DMS79 (cell line): ENCODE measurements at places on chromosomes 11 and 22.

- no peak for DNase-seq
Observed at GRCh38 chr11:84097186-84097585, 811.0 kb upstream of the CCDC90B start.

GRCh38 chr22:17705546-17705945, 67.0 kb downstream of the BCL2L13 start:
- DNase-seq: no peak

DNA sequence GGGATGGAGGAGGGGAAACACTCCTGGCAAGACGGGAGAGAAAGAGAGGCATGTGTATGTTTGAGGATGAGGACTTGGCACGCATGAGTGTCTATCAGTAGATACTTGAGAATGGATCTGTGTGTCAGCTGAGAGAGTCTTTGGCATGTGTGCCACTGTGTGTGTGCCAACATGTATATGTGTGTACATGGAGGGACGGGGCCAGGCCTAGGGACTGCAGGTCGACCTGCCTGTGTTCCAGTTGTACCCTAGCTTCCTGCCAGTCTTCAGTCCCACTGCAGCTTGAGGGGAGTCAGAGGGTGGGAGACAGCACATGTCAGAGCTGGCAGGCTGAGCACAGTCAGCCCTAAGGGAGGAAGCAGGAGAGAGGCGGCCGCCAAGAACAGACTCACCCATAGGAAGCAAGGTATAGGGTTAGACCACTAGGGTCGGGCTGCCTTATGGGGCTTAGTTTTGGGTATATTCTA, 5.6 kb downstream of the CLCF1 start:
- no peak for DNase-seq

DNA sequence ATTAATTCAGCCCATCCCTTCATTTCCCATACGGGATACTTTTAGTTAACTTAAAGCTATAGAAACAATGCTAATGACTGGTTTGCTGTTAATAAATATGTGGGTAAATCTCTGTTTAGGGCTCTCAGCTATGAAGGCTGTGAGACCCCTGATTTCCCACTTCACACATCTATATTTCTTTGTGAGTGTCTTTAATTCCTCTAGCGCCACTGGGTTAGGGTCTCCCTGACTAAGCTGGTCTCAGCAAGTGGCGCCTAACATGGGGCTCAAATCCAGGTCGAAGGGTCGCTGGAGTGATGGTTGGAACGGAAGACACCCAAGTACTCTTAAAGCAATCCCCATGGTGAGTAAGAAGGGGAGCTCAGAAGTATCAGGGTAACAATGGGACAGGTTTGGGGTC, 14.4 kb upstream of the OOSP1 start:
- DNase-seq: no peak

- no peak for DNase-seq
Observed at GRCh38 chr11:33454264-33454663, 197.1 kb downstream of the HIPK3 start.

DNA sequence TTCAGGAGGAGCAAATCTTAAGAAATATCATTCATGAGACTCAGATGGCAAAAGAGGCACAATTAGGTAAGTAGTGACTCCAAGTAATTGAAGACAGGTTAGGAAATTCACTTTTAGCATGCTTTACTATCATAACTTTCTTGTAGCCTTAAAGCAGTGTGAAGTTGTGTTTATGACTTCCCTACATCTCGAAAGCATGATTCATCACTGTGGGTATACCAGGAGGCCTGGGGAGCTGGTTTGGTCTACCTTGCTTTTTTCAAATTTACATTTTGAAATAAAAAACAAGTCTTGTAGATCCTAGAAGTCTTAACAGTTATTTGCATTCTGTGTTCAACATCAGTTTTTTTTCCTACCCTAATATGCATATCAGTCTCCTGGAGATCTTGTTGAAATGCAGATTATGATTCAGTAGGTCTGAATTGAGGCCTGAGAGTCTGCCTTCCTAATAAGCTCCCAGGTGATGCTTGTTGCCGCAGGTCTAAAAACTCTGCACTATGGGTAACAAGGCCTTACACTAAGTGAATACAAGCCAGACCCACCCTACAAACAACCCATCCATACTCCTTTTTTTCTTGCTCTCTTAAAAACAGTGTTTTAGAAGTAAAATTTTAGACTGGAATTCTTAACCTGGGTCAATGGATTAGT, 41.4 kb downstream of the TTC17 start:
- no peak for DNase-seq

- DNase-seq: no peak
Observed at GRCh38 chr11:33987975-33988580, 63.5 kb upstream of the CAPRIN1 start.

DNA sequence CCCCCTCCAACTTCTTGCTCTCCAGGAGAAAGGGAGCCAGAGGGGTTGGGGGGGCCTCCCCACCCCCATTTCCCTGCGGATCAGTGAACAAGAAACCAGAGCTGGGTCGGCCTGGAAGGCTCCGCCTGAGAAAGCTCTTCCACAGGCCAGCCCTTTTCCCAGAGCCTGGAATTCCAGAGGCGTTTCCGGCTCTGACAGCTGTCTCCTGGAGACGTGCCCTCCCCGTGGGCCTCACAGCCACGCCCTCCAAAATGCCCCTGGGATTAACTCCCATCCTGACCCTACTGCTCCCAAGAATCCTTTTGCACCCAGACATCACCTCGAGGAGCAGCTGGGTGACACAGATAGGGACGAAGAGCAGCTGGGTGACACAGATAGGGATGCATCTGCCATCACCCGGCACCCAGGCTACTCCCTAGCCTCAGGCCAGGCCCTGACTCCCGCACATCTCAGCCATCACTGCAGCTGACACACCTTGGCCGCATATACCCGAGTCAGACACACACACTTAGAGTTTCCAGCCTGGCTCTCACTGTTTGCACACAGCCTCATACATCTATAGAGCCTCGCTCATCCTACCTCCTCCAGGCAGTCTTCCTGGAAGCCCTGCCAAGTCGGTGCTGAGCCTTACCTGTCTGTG, 7.6 kb upstream of the CDC42EP1 start:
- DNase-seq: no peak

DNA sequence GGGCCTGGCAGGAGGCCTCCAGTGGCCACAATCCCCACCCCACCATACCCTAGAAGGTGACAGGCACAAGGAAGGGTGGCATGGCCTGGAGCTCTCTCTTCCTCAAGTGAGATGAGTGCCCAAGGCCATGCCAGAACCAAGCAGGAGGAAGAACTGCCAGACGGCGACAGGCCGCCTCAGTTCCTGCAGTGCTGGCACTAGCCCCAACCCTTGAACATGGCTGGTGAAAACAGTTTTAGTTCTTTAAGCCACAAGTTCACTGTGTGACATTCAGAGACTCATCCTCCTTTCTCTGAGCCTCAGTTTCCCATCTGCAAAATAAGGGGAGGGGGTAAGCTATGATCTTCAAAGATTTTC, 9.8 kb downstream of the CHRDL2 start:
- no peak for DNase-seq

- DNase-seq: no peak
Observed at GRCh38 chr11:85602526-85603213, 24.5 kb downstream of the DLG2 start.

- DNase-seq: no peak
Observed at GRCh38 chr11:41609511-41609910, 150.1 kb upstream of the LRRC4C start.

- no peak for DNase-seq
Observed at GRCh38 chr11:10205928-10206327, 88.1 kb downstream of the SBF2 start.
